NCI-H1105 (cell line): ENCODE measurements at places on chromosomes 7 and 10.
A peak's percentile ranks its signal among the peaks of the same experiment; 100 is the strongest.

DNA sequence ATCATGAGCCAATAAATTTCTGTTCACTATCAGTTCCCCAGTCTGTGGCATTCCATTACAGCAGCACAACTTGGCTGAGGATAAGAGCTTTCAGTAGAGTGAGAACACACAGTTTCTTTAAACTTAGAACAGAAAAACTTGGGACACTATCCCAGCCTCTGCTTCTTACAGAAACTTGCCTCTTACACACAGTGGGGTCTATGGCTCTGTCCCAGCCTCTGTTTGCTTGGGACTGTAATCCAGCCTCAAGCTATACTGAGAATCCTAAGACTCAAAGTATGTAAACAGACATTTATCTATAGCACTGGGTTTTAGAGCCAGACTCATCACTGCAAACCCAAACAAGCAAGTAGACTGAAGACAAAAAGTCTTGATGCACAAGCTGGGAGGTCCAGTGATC, 355.8 kb upstream of the VSTM2A start:
- no peak for DNase-seq

GRCh38 chr7:114554781-114555537, 140.3 kb downstream of the FOXP2 start:
- DNase-seq, result no peak

DNA sequence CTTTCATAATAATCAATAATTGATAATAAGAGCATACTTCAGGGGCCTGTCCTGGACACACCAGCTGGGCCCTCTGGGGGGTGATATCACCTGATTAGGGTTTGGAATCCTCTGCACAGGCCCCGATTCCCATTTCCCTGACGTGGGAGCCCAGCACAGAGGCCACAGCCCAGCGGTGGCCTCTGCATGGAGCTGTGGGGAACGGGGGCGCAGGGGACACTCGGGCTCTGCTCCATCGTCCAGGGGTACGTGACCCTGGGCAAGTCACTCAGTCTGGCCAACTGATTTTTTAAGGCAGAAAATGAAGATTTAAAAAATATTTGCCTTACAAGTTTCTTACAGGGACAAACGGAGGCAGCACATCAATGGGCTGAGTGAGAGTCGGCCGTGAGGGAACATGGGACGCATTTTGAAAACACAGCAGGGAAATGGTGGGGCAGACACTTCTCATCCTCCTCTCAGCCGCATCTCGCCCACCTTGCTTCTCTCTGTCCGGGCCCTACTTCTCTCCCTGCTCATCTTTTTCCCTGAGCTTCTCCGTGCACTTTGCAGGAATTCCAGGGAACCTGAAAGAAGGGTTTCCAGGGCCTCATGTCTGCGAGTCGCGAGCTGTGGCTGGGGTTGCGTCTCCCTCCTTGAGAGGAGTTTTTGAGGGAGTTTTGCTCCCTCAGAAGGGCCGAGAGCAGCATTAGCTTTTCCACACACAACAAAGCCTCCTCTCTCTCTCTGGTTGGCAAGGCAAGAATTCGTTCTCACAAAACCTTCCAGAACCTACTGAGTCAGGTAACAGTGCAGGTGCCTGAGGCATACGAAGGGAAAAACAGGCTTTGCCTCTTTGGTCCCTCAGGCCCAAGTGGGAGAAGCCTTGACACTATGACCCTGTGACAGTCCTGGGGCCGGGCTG, 312.0 kb downstream of the WDR37 start:
- no peak for DNase-seq

GRCh38 chr7:85528581-85528980, 341.7 kb upstream of the SEMA3D start:
- DNase-seq, result no peak

- DNase-seq, result no peak
Measured at GRCh38 chr7:143305423-143306070, 10.4 kb upstream of the CLCN1 start.

DNA sequence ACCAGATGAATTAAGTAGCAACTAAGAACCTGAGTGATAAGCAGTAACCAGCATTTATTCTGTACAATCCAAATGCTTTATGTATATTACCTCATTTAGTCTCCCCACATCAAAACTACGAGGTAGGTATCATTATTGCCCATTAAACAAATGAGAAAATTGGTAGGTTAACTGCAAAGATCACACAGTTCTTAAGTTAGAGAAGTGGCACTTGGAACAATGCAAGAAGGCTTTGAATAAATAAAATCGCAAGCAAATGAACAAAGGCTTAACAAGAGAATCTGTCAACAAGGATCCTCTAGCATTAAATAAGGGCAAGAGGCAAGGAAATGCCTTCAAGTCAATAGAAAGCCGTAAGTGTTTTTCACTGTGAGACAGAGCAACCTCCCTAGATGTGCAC, 70.2 kb downstream of the USP6NL start:
- DNase-seq, result no peak

- DNase-seq, result no peak
Measured at GRCh38 chr10:22681783-22682183, 32.6 kb downstream of the PIP4K2A start.

DNA sequence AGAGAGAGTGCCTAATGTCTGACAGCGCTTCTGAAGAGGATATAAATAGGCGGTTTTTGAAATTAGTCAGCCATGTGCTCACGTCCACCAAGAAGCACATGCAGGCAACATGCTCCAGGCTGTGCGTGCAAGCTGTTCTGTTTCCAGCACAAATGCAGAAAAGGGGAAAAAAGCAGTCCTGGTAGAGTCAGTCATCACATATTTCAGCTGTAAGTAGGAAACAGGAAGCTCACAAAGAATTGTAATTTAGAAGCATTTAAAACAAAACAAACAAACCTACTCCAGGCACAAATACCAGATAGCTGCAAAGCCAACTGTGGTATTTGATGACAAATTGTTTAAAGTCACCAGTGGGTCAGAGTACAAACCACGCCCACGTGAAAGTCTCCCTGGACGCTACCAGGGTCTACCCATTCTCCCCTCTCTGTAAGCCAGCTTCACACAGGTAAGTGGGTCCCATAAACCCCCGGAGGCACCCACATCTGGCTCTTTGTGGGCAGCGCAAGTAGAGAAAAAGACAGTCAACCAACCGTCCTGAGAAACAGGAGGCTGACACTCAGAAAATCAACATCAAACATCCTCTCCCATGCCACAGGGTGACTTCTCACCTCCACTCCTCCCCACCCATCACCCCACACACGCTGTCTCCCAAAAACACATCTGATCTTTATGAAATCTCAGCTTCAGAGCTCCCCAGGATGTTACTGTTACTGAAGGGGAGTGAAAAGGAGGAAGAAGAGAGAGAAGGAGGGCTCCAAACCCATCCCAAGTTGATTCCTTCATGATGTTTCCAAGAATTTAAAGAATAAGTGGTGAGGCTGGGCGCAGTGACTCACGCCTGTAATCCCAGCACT, 186.4 kb downstream of the FAM107B start:
- DNase-seq, result no peak

- DNase-seq, result no peak
Measured at GRCh38 chr7:114889646-114890285, 32.1 kb upstream of the MDFIC start.

DNA sequence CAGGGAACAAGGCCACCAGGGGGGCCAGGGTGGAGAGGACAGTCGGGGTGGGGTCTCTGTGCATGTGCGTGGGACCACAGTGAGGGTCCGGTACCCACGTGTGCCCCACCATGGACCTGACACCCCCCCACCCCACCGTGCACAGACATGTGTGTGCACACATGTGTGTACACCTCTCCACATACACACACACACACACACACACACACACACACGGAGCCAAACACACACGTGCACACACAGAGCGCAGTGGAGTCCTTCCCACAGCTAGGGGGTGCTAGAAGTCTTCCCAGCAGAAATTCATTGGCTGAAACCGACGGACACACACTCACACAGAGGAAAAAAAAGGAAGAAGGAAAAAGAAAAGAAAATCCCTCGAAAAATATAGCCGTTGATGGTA, 42.8 kb upstream of the GNA12 start:
- DNase-seq, result peak; percentile 13

DNA sequence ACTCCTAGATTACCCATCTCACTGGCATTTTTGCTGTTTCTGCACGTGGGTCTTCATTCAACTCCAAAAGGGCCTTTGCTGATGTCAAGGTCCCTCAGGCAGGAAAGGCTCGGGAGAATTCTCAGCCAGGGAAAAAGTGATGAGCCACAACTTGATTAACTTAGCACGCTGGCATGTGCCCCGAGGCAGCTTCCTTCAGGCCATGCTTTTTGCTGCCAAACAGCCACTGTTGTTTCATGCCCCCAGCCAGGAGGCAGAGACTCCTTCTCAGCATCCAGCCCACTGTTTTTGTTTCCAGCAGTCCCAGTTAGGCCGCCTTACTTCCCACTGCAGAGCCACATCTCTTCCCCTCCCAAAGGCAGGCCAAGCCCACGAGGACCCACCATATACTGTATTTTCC, 266.5 kb upstream of the YAE1 start:
- no peak for DNase-seq

- no peak for DNase-seq
Measured at GRCh38 chr7:104758504-104758903, 255.5 kb upstream of the KMT2E start.

DNA sequence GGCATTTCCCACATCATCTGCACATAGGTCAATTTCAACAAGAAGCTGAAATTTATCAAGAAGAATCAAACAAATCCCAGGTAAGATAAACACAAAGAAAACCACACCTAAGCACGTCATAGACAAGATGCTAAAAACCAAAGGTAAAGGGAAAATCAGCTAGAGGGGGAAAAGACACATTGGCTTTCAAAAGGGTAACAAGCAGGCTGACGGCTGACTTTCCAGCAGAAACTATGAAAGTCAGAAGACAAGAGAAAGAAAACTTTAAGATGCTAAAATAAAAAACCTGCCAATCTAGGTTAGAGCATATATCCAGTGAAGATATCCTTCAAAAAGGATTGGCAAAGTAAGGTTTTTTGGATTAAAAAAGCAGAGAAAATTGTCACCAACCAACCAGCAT, 59.9 kb upstream of the RHEB start:
- no peak for DNase-seq

DNA sequence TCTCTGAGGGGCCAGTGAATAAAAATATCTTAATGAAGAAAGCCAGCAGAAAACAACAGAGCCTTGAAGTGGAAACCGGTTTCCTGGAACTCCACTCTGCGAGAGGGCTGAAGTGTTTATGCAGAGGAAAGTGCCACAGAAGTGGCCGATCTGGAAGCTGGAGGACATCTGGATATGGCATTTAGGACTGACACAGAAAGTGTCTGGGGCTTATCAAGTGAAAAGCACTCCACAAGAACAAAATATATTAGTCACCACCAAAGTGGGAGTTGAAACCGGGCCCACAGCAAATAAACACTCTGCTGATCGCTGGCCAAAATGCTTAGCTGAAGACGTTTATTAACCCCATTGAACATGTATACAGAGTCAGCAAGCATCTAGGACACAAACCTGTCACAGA, 7.8 kb downstream of the NOD1 start:
- peak; percentile 39 for DNase-seq

DNA sequence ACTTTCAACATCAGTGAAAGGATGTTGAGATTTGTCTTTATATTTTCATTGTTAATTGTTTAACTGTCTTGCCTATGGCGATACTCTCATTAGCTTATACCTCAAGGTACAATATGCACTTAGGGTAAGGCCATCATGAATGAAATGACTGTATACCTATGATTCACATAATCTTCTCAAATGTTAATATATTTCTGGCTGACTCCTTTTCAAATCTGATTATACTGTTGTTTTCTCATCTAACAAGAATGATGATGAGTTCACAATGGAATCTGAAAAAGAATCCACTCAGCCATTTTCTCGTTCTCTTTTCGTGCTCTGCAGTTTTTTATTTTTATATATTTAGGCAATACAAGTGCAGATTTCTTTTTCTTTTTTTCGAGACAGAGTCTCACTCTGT, 159.1 kb downstream of the ARHGAP12 start:
- DNase-seq, result no peak

GRCh38 chr10:93599778-93600177, 1.3 kb downstream of the RBP4 start:
- DNase-seq, result no peak

DNA sequence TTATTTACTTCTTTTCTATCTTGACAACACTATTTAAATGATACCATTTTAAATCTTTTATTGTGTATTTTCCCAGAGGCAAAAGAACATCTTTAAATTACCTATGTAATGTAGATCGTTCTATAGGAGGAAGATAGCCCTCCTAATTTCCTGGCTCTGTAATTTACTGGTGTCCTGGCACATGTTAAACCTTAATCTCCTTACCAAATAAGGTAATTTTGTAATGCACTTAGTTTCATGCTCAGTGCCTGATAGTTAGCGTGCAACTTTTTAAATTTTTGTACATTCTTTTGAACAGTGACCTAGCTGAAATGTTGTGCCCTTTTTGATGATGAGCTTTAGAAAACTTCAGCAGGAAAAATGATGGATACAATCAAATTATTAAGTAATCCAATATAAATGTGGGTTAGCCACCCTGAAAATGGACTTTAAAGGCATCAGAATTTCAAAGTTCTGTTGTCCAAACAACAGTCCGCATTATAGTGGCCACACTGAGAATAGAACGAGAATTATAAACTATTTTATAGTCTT, 81.4 kb downstream of the ABCB5 start:
- no peak for DNase-seq

DNA sequence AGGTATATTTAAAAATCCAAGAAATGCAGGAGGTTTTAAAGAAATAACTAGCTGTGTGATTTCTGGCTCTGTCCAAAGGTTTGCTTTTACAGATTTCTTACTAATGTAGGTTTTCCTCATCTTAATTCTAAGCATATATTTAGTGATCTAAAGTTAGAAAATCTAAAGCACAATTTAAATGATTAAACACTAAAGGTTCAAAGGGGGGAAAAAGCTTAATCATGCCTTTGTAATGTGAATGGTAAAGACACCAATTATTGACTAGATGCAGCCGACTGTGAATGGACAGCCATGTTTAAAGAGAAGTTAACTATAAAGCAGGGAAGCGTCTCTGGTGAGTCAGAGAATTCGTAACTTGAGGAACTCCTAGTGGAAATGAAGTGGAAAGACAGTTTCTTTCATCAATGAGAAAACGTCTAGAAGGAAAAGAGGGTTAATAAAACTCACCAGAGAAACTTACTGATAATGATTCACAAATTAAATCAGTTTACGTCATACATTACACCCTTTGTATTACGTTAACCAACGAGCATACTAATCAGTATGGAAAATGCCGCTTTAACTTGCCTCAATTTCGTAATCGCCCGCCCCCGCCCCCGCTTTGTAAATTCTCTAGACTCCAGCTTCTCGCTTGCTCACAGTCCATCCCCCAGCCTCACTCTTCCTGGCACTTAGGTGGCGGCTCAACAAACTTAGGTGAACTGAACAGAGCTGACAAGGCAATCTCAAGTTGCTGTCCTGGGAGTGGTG, 1.1 kb upstream of the HBP1 start:
- peak; percentile 41 for DNase-seq

- DNase-seq, result no peak
Measured at GRCh38 chr10:78933828-78934531, 134.8 kb upstream of the ZMIZ1 start.

- peak; percentile 37 for DNase-seq
Measured at GRCh38 chr10:95246582-95247051, 44.2 kb downstream of the PDLIM1 start.

DNA sequence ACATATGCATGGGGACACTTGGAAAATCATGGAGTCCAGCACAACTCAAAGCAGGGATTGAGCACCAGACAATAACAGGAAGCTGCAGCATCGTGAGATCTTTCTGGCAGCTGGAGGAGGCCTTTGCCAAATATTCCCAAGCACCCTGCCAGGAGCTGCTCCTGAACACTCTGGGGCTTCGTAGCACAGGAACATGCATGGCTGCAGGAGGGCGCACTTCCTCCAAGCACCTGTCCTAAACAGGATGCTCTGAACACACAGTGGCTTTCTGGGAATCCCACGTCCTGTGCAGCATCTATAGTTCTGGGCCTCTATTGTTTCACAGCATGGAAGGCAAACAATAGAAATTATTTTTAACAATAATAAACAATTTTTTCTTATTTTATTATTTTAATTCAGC, 4.1 kb downstream of the ABLIM1 start:
- no peak for DNase-seq
